Stimulated activated CD4-positive, alpha-beta T cell treated with anti-CD3 and anti-CD28 coated beads, Interleukin-1b, Interleukin-23, amount 100 ng/mL, for 1 hour (primary cell): ENCODE measurements at places on chromosomes 3 and 15.

- no peak for DNase-seq
Measured at GRCh38 chr3:101319531-101319930, 844 bp downstream of the IMPG2 start.

DNA sequence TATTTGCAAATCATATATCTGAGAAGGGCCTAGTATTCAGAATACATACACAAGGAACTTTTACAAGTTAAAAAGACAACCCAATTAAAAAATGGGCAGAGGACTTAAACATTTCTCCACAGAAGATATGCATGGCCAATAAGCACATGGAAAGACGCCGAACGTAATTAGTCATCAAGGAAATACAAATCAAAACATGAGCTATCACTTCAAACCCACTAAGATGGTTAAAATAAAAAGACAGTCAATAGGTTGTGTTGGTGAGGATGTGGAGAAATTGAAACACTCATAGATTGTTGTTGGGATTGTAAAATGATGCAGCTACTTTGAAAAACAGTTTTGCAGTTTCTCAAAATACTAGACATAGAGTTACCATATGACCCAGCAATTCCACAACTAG lies 61.2 kb upstream of the NEO1 start:
- no peak for DNase-seq

GRCh38 chr3:24608701-24609390 lies 114.2 kb upstream of the THRB start:
- DNase-seq, result no peak

DNA sequence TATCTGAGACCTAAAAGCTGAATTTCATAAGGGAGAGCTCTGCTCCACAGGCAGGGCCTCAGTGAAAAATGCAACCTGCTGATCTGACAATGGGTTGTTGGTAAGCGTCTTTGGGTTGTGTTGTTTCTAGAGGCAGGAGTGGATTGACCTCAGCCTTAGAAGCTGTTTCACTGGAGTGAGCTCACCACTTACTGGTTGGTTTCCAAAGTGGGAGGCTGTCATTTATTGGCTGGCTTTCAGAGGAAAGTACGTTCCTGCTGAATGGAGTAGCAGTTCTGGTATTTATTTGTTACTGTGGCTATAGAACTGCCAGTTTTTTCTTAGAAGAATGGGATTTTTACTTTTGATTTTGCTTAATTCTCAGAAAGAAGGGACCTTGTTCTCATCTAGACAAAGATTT lies 29.3 kb upstream of the COL6A5 start:
- no peak for DNase-seq

- no peak for DNase-seq
Measured at GRCh38 chr15:40333922-40334492, 6.7 kb downstream of the CCDC9B start.

GRCh38 chr15:96553451-96553850 lies 223.0 kb downstream of the NR2F2 start:
- no peak for DNase-seq

DNA sequence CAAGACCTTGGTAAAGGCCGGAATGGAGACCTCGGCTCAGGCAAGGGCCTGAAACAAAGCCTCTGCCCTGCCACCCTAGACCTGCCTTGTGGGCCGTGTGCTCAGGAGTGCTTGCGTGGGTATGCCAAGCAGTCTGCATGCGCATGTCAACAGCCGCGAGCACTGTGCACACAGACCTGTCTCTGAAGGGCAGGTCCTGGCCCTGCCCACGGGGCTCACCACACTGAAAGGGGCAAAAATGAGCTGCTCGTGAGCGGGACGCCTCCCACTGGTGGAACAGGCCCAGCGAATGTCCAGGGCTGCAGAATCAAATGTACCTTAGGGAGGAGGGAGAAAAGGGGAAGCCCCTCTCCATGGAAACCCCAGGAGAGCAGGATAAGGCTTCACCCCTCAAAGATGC lies 44.3 kb upstream of the FGD5 start:
- no peak for DNase-seq

DNA sequence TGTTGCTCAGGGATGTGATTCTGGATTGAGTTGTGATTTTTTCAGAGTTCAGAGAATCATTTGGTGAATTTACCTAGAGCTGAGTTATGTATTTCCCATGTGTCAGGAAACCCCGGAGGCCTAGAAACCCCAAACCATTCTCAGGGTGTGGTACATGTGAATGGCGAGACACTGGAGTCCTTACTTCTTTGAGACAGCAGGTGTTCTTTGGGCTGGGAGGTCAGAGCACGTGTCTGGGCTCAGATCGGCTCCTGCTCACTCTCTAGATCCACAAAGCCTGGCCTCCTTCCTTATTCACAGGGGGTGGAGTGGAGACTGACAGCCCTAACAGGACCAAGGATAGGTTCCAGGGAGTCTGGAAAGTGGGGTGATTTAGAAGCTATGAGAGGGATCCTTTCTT lies 145.8 kb downstream of the CHDH start:
- DNase-seq, result no peak
